ENCODE measurements at places on chromosomes 16 and 17. TPM values are rescaled to one million over a fixed set of nuclear protein-coding genes. Genes with fewer than 3 reads are reported as not detected.

Gene AOC2
- 0.79 TPM for total RNA-seq

Gene GP1BA
- total RNA-seq, result not detected

Gene RPS15A
- total RNA-seq, result 1,154 TPM

Gene ABCA10
- 1.3 TPM for total RNA-seq

Gene CRYBA1
- total RNA-seq, result not detected

Gene KRTAP3-1
- not detected for total RNA-seq

Gene WSCD1
- total RNA-seq, result 0.85 TPM

Gene TP53TG3B
- not detected for total RNA-seq

Gene GPR142
- total RNA-seq, result 0.26 TPM

Gene OGFOD3
- total RNA-seq, result 47.4 TPM

Gene PRCD
- 4.5 TPM for total RNA-seq

Gene TGFB1I1
- total RNA-seq, result 41.6 TPM

Gene NKD1
- total RNA-seq, result 0.17 TPM

Gene SPECC1
- total RNA-seq, result 6.1 TPM

Gene CSH1
- not detected for total RNA-seq

Gene TNP2
- total RNA-seq, result not detected

Gene MIEF2
- total RNA-seq, result 22.6 TPM

Gene ICAM2
- 3.9 TPM for total RNA-seq

Gene KRTAP9-4
- not detected for total RNA-seq

Gene PPP1R1B
- total RNA-seq, result 0.91 TPM

Gene ABI3
- 0.20 TPM for total RNA-seq

Measured in smooth muscle cell of the pulmonary artery (primary cell).